Vagina (tissue), 2 donors: ENCODE measurements at places on chromosomes 1 and 21.

GRCh38 chr1:72235062-72235461 lies 47.3 kb downstream of the NEGR1 start:
- no peaks in the 10 kb centered on the region for H3K36me3 ChIP-seq
- H3K4me3 ChIP-seq, result no peak overlapping the region
- H3K27ac ChIP-seq, result no peak overlapping the region
- DNase-seq, result no peak
- no peaks in the 10 kb centered on the region for H3K4me1 ChIP-seq

- no peaks in the 10 kb centered on the region for H3K4me1 ChIP-seq
- no peak overlapping the region for H3K4me3 ChIP-seq
- no peak overlapping the region for H3K27ac ChIP-seq
- no peaks in the 10 kb centered on the region for H3K27me3 ChIP-seq
Measured at GRCh38 chr1:103517380-103518047, 8.0 kb upstream of the RNPC3 start.

DNA sequence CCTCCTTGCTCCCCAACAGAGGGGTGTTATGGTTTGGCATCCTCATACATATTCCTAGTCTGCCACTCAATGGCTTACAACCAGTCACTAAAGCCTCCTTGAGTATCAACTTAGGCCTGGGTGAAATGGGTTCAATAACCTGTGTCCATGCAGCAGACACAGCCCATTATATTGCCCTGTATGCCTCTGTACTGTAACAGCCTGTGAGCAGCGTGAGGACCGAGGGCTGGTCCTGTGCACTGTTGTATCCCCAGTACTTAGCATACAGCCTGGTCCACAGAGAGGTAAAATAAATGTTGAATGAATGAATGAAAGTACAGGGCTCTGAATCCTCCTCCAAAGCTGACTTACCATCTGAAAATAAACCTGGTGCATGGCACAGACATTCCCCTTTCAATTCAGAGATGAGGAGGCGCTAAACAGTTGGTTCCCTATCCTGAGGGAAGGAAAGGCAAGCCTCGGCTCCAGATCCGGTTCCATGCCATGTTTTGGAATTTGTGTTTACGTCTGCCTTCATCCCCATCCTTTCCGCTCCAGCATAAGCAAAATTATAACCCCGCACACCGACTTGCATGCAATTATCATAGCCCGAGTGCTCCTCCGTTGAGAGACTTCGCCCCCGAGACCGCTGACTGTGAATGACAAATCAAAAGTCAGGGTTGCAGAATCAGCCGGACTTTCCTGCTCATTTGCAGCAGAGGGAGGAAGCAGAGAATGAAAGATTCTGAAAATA lies 45.0 kb upstream of the DNAJC6 start:
- H3K27ac ChIP-seq, result no peak overlapping the region
- peak overlapping the region; percentile 41 for H3K4me3 ChIP-seq
- no peaks in the 10 kb centered on the region for H3K36me3 ChIP-seq
- DNase-seq, result no peak

GRCh38 chr1:23394181-23394580 lies 24.5 kb upstream of the ZNF436 start:
- peak overlapping the region; percentile 64 for H3K27ac ChIP-seq
- peaks cover 32% of the 10 kb centered on the region for H3K4me1 ChIP-seq
- no peak overlapping the region for H3K4me3 ChIP-seq
- no peak for DNase-seq
- H3K27me3 ChIP-seq, result no peaks in the 10 kb centered on the region

- DNase-seq, result peak; percentile 94
- H3K27me3 ChIP-seq, result no peaks in the 10 kb centered on the region
- H3K4me3 ChIP-seq, result no peak overlapping the region
- H3K36me3 ChIP-seq, result no peaks in the 10 kb centered on the region
Measured at GRCh38 chr21:41597811-41598231, 89.9 kb upstream of the TMPRSS2 start.

DNA sequence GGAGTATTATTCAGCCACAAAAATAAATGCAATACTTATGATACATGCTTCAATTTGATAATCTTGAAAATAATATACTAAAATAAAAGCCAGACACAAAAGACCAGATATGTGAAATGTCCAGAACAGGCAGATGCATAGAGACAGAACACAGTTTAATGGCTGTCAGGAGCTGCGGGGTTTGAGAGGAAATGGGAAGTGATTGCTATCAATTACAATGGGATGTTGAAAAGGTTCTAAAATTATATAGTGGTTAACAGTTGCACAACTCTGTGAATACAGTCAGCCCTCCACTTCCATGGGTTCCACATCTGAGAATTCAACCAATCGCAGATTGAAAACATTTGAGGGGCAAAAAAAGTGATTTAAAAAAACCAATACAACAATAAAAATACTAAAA lies 54.0 kb downstream of the LTN1 start:
- no peaks in the 10 kb centered on the region for H3K4me1 ChIP-seq
- H3K27me3 ChIP-seq, result no peaks in the 10 kb centered on the region
- no peak overlapping the region for H3K4me3 ChIP-seq
- no peak for DNase-seq
- no peak overlapping the region for H3K27ac ChIP-seq

DNA sequence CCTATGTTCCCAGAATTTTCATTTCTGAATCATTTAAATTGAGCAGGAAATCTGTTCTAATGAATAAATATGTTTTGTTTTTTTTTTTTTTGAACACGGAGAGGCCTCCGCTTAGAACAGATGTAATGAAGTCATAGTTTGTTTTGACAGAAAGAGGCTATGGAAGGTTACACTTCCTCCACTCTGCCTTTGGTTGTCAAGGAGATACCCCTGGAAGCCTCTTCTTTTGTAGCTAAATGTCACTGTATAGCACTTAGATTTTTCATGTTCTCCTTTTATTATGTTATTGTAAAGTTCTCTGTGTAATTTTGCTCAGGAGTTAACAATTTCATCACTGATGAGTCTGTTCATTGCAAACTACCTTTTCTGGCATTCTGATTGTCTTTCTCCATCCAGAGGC lies 22.7 kb upstream of the GNG12 start:
- no peaks in the 10 kb centered on the region for H3K27me3 ChIP-seq
- no peaks in the 10 kb centered on the region for H3K36me3 ChIP-seq
- H3K27ac ChIP-seq, result no peak overlapping the region
- DNase-seq, result no peak
- H3K4me1 ChIP-seq, result peaks cover 6% of the 10 kb centered on the region

DNA sequence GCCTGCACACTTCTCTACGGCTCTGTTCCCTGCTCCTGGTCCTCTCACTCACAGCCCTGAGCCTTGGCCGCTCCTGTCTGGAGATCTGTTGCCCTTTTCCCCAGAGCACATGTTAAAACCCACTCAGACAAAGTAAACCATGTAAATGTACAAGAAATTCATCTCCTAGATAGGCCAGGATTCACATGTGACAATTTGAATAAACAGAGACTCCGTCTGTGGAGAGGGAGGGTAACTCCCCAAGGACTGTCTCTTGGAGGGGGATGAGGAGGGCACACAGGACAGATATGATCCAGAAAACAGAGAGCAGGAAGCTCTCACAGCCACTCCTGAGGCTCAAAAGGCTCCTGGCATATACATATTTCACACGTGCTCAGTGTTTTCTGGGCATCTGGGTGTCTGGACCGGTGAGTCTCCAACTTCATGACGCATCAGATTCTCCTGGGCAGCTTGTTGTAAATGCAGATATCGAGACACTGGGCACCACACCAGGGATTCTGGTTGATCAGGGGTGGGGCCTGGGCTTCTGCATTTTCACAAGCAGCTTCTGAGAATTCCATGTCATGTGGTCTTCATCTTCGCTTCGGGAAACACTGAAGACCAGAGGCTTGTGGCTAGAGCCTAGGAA lies 6.4 kb upstream of the KAZN start:
- no peak overlapping the region for H3K27ac ChIP-seq
- no peak for DNase-seq
- H3K4me1 ChIP-seq, result no peaks in the 10 kb centered on the region
- H3K36me3 ChIP-seq, result no peaks in the 10 kb centered on the region
- no peak overlapping the region for H3K4me3 ChIP-seq

DNA sequence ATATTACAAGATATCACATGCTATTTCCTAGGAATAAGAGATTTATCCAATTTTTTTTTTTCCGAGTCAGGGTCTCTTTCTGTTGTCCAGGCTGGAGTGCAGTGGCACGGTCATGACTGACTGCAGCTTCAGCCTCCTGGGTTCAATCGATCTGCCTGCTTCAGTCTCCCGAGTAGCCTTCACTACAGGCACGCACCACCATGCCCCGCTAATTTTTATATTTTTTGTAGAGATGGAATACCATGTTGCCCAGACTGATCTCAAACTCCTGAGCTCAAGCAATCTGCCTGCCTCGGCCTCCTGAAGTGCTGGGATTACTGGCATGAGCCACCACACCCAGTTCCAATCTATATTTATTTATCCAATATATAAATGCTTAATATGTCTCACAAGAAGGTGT lies 18.0 kb upstream of the WDTC1 start:
- H3K36me3 ChIP-seq, result no peaks in the 10 kb centered on the region
- no peak overlapping the region for H3K27ac ChIP-seq
- no peaks in the 10 kb centered on the region for H3K27me3 ChIP-seq
- H3K4me1 ChIP-seq, result no peaks in the 10 kb centered on the region

DNA sequence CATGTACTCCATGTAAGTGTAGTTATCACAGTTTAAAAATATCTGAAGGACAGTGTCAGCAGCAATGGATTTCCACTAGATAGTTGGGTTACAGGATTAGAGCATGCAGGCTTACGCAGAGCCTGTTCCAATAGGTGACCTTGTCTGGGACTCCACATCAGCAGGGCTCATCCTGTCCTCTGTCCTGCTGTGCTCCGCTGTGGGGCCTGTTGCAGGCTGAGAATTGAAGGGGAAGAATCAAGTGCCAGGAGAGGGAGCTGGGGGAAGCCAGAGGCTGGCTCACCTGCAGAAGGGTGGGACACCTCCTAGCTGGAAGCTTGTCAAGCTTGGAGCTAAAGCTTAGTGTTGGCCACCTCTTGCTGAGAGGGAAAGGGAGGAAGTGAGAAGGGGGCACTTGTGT lies 62.8 kb downstream of the XCL2 start:
- DNase-seq, result no peak
- no peak overlapping the region for H3K4me3 ChIP-seq

DNA sequence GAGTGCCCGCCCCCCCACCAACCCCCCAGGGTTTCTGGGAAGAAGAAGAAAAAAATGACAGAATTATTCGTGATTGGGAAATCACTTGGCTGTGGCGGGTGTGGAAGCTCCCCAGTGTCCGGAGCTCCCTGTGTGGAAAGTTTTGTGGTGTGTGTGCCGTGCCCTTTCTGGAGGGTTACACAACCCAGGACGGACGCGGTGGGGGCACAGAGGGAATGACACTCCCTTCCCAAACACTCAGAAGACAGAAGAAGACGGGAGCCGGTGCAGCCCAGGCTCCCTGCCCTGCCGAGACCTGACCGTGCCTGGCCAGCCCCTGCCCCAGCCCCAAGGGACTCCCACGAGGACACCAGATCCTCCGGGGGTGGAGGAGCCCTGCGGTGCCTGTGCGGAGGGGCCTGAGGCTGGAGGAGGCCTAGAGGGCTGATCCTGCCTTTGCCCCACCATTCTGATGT lies 33.0 kb upstream of the ADARB1 start:
- H3K27ac ChIP-seq, result peak overlapping the region; percentile 84
- H3K4me1 ChIP-seq, result peaks cover 19% of the 10 kb centered on the region

DNA sequence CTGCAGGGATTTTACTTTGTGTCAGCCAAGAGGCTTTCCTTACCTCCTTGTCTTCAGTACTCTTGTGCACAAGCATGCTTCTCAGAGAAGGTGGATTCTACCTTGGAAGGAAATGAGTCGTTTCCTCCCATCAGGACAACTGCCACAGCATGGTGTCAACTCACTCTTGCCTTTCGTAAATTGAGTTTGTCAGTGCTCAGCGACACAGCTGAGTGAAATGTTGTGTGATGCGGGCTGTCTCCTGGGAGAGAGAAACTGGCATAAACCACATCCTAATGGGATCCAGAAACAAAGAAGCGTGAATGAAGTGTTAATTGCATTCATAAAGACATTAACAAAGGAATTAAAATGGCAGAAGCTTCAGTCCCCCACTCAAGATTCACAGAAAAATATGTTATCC lies 51.5 kb upstream of the SLC22A15 start:
- no peaks in the 10 kb centered on the region for H3K27me3 ChIP-seq
- peaks cover 10% of the 10 kb centered on the region for H3K4me1 ChIP-seq
- H3K36me3 ChIP-seq, result no peaks in the 10 kb centered on the region
- no peak overlapping the region for H3K4me3 ChIP-seq
- no peak for DNase-seq
- no peak overlapping the region for H3K27ac ChIP-seq

DNA sequence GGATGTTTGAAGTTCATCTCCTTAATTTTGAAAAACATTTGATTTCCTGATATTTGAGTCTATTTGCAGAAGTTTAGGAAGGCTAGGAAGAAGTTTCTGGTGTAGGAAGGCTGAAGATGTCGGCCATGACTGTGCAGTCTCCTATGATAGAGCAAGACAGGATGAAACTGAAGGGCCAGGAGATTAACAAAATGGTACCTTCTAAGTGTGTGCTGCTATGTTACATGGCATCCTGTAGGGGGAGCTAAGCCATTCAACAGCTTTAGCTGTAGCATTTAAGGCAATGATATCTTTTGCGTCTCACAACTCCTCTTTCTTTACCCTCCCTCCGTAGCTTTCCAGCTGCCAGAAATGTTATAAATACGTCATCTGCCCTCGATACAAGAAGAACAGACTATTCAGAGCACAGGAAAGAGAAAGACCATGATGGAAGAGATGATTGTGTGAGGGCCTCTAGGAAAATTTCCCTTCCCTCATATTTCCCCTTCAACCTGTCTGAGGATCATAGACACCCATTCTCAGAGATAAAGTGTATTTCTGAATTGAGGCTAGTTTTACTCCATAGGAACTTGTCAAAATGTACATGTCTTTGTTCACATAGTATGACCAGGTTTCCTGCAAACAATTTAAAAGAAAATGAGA lies 61.1 kb downstream of the XCL1 start:
- no peak overlapping the region for H3K4me3 ChIP-seq
- H3K27ac ChIP-seq, result no peak overlapping the region
- H3K27me3 ChIP-seq, result no peaks in the 10 kb centered on the region

GRCh38 chr1:240027059-240027462 lies 64.6 kb upstream of the FMN2 start:
- H3K4me1 ChIP-seq, result no peaks in the 10 kb centered on the region
- H3K4me3 ChIP-seq, result no peak overlapping the region
- H3K27ac ChIP-seq, result no peak overlapping the region
- DNase-seq, result no peak

GRCh38 chr1:206545351-206545750 lies 38.0 kb downstream of the RASSF5 start:
- no peaks in the 10 kb centered on the region for H3K27me3 ChIP-seq
- no peaks in the 10 kb centered on the region for H3K36me3 ChIP-seq
- H3K4me1 ChIP-seq, result peaks cover 9% of the 10 kb centered on the region
- H3K27ac ChIP-seq, result no peak overlapping the region
- no peak for DNase-seq
- H3K4me3 ChIP-seq, result no peak overlapping the region

- no peaks in the 10 kb centered on the region for H3K27me3 ChIP-seq
- no peak overlapping the region for H3K4me3 ChIP-seq
- no peaks in the 10 kb centered on the region for H3K4me1 ChIP-seq
- no peak for DNase-seq
- no peak overlapping the region for H3K27ac ChIP-seq
Measured at GRCh38 chr1:69700770-69701169, 133.0 kb downstream of the LRRC7 start.

- H3K4me3 ChIP-seq, result no peak overlapping the region
- DNase-seq, result no peak
Measured at GRCh38 chr1:56676571-56677035, 31.5 kb downstream of the PRKAA2 start.

- H3K36me3 ChIP-seq, result no peaks in the 10 kb centered on the region
- H3K4me3 ChIP-seq, result no peak overlapping the region
- H3K27ac ChIP-seq, result no peak overlapping the region
- no peak for DNase-seq
Measured at GRCh38 chr1:7435276-7436055, 335.6 kb upstream of the VAMP3 start.
